Stimulated activated CD4-positive, alpha-beta T cell treated with anti-CD3 and anti-CD28 coated beads, Interleukin-1b, Interleukin-23, amount 100 ng/mL, for 1 hour (primary cell): ENCODE measurements at places on chromosomes 5 and 9.

DNA sequence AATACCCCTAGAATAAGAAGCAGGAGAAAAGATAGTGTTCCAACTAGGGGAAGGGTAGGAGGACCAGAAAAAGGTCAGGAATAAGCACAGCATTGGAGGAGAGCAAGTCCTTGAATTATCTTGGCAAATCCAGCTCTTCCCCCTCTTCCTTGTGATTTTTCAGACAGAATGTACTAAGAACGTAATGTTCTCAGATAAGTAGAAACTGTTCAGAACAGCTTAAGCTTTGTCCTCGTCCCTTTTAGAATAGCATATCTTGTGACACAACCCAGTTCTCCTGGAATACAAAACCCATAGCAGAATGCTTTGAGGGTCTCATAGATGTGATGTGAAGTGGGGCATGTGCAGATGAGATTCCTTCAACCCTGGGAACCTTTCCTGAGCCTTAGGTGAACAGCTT lies 97.4 kb downstream of the EMB start:
- no peak for DNase-seq

DNA sequence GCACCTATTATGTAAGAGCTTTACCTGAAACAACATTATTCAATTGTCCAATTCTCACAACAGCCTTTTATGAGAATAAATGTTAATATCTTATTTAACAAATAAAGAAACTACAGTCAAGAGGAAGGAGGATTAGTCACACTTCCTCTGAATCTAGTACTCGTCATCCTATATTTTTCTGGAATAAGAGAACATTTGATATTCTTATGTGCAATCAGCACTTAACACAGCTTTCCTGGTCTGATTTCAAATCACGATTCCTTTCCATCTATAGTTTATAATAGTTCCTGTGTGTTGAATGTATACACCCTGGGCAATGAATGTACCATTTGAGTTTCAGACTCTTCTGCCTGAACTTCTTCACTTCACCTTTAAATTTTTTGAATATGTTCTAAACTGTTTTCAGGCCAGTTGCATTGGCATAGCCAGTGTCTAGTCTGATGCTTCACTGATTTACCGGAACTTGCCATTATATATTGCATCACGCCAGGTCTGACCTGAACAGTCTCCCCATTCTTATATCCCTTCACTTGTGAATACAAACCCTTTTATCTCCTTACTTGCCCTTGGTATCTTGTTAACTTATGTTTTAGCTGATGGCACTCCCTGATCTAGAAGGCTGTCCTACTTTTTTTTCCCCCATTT lies 698.3 kb downstream of the MAT2B start:
- no peak for DNase-seq

- no peak for DNase-seq
These were observed 31.1 kb upstream of the MEIKIN start for GRCh38 chr5:131976414-131977211.

DNA sequence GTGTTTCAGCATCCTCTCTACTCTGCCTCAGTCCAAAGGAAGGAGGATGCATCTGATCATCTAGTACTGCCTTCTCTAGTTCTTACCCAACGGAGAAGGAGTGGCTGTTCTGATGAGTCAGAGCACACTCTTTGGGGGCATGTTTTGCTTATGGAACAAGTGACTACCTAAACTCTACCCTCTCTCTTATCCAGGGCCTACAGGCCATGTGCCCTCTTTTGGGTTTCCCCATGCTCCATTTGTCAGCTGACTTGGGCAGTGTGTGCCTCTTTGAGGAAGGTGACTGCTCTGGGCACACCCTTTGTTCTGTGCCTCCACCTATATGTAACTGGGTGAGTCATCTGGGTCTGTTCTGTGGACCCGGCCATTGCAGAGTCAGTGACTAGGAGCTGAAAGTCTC lies 89.6 kb upstream of the BNC2 start:
- no peak for DNase-seq

- no peak for DNase-seq
These were observed 363.4 kb upstream of the SLC30A5 start for GRCh38 chr5:68730220-68730978.

DNA sequence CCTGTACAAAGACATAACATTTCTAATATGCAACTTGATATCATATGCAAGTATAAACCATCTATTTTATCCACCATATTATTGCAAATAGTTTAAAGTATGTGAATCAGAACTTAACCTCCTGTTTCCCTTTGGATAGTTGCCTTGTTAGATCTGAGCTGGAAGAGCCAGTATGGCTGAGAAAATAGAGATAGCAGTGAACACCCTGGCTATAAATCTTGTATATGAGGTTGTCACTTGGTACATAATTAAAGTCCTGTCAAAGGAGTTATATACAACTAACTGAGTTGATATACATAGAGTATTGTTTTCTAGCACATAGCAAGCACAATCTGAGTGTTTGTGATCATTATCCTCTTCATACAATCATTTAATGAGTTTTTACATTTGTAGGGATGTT lies 272.3 kb downstream of the NTRK2 start:
- no peak for DNase-seq

DNA sequence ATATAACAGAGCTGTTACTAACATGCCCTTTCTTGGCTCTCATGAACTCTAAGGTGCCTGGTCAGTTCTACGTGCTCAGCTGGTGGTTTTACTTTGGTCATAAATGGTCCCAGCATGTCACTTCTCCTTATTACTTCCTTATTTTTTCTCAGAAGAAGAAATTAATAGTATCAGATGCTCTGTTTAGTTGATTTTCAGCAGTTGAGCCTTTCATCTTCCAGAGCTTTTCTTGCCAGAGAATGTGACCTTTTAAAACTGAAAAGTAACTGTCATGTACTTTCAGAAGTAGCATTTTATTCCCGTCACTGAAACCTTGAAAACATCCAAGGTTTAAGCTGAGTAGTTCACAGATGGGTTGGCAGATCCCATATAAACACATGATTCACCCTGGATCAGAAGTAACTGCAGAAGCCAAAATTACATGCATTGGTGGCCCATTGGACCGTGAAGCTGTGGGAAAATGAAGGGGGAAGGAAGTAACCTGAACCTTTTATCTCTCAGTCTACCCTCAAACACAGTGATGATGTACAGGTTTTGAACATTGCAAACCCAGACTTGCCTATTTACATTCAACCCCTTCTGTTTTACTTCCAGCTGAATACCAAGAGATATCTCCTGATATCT lies 50.5 kb downstream of the HACD4 start:
- DNase-seq = no peak

DNA sequence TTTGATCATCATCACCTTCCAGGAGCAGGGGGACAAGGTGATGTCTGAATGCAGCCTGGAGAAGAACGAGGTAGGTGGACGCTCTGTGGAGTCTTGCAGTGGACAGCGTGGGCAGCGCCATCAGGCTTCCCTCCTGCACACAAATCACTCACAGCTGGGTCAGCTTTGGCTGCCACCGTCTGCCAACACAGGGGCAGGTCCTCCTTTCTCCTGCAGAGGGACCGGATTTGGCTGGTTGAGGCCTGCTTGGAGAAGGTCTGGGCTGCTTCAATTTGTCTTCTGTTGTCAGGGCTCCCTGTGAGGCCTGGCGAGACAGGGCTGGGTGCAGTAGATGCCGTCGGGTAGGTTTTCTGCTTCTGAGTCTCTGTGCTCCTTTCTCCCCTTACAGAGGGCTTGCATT lies 180.6 kb downstream of the CACNA1B start:
- DNase-seq = no peak

- no peak for DNase-seq
These were observed 14.5 kb downstream of the OLFM1 start for GRCh38 chr9:135101926-135102325.

DNA sequence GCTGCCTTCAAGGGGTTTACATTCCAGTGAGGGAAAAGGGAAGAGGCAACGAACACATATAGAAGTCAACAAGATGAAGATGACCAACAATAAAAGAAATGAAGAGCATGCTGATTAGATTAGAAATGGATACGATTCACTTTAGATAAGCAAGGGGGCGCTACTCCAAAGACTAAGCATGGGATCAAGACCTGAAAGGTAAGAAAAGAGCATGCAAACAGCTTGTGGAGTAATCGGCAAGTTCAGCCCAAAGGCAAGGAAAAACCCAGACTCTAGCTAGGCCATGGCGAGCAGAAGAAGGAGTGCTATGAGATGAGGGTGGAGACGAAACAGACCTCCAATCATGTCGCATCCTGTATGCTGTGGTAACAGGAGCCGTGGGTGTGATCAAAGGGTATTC lies 124.4 kb downstream of the FANCC start:
- DNase-seq = no peak

GRCh38 chr5:36743891-36744772 lies 132.4 kb upstream of the NIPBL start:
- DNase-seq = no peak

- no peak for DNase-seq
These were observed 183.9 kb upstream of the PPP1R26 start for GRCh38 chr9:135295551-135296300.

DNA sequence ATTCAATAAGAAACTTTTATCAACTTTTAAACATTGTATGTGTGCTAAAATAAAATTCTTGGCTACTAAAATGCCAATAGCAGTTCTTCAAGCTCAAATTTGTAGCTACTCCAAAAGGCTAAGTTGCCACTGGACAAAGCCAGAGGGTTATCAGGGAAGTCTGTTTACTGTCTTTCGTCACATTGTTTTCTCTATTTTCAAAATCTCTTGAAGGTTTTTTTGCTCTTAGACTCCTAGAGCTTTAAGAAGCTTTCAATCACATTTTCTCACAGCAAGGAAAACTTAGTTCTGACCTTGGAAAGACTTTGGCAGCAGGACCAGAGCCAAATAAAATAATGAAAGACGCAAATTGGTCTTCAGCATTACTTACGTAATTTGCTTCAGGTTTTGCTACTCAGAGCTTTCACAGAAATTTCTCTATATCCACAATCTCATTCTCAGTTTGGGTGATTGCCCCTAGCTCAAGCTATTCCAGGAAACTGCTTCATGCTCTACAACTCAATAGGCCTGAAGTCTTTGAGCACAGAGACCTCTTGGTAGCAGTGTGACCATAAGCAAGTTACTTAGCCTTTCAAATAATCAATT lies 257.7 kb downstream of the GABRG2 start:
- no peak for DNase-seq

- DNase-seq = no peak
These were observed 1.5 kb downstream of the C5 start for GRCh38 chr9:121048618-121049017.

DNA sequence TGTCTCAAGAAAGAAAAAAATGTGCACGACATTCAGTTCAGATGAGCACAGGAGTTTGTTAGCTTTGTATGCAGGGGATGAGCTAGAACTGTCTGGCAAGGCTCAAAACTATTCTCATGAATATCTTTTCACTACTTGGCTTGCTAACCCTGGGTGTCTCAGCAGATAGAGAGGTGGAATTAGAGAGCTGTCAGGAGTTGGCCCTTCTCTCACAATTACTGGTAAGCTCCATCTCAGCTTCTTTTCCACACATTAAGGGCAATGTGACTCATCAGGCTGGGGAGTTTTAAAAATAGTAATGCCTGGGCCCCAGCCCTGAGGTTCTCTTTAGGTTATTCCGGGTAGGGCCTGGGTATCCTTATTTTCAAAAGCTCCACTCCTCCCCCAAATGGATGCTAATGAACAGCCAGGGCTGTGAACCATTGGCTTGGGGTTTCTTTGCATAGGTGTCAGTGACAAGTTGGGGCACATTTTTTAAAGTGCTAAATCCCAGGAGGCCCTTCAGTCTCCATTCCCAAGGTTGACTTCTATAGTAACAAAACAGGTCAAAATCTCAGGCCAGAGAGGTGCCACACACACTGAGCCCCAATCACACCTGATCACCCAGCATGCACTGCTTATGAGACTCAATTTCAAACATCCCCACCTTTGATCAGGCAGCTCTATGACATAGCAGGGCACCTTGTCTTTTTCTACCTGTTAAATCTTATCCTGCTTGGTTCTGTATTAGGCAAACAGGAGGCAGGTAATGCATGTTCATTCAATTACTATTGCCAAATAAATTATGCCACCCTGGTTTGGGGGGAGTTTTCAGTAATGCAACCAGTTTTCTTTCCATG lies 239.7 kb upstream of the DAP start:
- DNase-seq = no peak

DNA sequence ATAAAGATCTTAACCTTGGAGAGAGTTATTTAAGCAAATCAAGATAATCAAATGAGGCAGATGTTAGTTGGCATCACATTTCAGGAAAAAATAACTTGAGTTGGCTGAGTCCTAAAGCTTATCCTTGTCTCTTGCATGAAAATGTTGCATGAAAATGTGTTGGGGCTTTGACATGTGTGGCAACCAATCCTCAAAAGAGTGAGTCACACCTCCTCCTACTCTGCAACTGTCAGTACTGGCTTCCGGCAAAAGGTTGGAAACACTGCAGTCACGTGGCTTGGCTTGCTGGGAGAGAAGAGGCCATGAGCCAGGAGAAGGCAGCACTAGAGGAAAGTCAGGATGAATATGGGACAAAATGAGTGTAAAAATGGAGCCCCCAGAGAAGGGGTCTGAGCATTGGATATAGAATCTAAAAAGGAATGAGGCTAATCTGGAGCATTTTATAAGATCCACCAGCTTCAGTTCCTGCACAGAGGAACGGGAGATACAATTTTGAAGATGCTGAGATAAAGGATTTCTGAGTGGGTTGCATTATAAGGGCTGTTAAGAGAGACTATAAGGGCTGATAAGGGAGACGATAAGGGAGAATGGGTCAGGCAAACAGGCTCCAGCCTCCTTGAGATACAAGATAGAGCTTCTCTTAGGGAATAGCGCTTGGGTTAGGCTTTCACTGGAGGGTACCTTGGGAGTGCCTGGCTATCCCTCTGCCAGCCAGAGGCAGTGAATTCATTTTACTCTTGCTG lies 43.1 kb downstream of the SPATA31D1 start:
- DNase-seq = no peak

DNA sequence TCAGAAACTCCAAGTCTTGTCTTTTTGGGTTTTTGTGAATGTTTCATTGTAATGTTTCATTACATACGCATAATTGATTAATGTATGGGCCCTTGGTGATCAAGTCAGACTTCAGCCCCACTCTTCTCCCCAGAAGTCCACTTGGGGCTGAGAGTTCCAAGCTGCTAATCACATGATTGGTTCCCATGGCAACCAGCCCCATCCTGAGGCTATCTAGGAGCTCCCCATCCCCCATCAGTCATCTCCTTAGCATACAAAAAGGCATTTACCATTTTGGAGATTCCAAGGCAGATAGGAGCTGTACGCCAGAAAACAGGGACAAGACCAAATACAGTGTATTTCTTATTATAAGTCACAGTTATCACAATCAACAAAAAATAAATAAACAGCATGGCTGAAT lies 22.9 kb upstream of the SYK start:
- no peak for DNase-seq
